ENCODE measurements at places on chromosomes 5 and 9.

DNA sequence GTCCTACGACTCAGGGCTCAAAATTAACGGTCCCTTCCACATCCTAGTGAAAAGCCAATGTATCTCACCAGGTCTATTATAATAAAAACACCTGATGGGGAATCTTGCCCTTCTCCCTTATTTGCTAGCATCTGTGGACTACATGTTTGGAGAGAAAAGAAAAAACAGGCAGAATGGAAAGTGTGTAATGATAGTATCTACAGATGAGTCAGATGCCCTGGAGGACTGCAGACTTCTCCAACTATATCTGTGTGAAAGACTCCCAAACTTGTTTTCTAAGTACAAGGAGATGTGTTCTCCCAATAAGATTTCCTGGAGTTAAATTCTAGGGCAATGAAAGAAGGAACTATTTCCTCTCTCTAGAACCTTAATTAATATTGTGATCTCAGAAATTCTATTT, 66.0 kb downstream of the FOXB2 start:
- peak; percentile 40 for DNase-seq

- DNase-seq = no peak
Measured at GRCh38 chr9:109963079-109963478, 183.1 kb downstream of the PALM2AKAP2 start.

DNA sequence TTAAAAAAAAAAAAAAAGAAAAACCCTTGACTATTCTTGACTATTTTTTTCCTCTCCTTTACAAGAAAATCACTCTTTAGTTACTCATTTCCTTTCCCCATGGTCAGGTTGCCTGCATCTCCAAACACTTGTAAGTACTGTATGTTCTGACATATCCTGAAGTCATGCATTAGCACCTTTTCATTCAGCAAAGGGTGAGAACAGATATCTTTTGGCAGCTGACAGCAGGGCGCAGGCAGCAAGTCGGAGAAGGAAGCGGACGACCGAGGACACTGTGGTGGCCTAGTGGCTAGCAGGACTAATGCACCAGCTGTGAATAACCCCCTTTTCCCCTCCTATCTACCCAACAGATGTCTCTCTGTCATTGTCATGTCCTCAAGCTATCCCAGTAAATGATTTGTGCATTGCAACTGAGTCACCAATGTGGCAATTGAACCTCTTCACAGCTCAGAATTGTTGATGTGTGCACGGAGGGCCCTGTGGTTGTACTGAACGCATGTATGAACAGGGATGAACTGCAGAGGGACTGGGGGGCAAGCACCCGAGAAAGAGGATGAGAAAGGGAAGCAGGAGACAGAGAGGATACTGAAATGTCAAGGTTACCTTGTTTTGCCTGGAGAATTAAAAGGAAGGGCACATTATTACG, 996.0 kb upstream of the ARRDC3 start:
- peak; percentile 61 for DNase-seq

DNA sequence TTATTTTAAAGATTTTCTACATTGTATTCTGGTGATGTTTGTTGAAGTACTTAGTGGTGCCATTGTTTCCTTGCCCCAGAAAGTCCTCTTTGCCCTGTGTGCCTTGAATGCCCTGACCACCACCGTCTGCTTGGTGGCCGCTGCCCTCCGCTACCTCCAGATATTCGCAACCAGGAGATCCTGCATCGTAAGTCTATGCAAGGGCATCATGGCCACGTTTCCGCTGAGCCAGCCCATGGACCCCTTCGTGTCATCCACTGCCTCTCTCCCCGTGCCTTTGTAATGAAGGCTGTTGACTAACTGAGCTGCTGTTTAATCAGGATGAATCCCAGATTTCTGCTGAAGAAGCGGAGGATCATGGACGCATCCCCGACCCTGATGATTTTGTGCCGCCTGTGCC, 52.3 kb downstream of the ENTREP1 start:
- no peak for DNase-seq

- peak; percentile 23 for DNase-seq
Measured at GRCh38 chr5:133251296-133252132, 199.7 kb downstream of the HSPA4 start.

- DNase-seq = no peak
Measured at GRCh38 chr9:93929231-93929630, 25.9 kb downstream of the BARX1 start.

DNA sequence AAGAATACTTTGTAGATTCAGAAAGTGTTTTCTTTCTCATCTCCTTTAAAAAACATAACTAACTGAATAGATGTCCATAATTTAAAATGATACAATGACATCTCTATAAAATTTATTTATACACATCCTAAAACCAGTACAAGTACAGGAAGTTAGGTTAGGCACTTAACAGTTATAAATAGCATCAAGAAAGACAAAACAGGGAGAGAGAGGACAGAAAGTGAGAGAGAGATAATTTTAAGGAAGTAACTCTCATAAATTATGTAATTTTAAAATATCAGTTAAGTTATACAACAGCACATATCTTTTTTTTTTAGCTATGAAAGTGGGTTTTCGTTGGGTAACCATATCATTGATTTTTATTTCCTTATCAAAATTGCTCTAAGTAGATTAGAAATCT, 1068.6 kb downstream of the TAF11L14 start:
- DNase-seq = no peak

GRCh38 chr5:33166522-33166921, 274.2 kb upstream of the TARS1 start:
- no peak for DNase-seq

- no peak for DNase-seq
Measured at GRCh38 chr5:43649256-43649655, 46.3 kb downstream of the NNT start.

DNA sequence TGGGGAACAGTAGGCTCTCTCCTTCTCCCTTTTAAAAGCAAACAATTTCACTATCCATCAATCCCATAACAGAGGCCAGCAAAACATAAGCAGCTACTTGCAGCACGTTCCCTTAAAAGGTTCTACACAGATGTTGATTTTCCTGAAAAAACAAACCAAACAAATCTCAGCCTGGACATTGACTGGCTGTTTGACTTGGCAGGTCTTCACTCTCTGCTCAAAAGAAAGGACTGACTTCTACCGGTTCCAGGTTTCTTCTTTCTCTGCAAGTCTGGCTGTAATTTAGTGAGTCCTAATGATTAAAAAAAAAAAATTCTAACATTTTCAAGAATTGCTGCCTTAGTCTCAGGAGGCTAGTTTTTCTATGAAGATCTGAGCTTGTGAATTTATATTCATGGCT, 203.1 kb upstream of the EFNA5 start:
- DNase-seq = no peak

GRCh38 chr5:27962198-27962597, 923.8 kb upstream of the CDH9 start:
- DNase-seq = peak; percentile 59

GRCh38 chr9:96136992-96137670, 164.8 kb downstream of the HSD17B3 start:
- DNase-seq = peak; percentile 11

DNA sequence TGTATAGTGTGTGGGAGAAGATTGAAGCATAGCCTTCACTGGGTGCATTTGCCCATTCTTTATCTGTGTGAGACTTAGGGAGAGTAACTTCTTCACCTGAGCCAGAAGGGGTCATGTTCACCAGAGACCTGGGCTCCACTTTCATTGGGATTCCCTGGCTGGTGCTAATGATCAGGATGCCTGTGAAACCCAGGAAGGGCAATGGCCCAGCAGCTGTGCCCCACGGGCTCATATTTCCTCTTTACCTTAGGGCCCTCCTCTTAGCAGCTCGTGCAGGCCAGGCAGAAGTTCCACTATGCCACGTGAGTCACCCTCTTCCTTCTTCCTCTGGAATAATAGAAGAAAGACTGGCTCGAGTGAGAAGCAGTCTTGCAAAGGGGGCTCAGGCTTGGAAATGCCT, 5.0 kb downstream of the PPARGC1B start:
- DNase-seq = peak; percentile 38

DNA sequence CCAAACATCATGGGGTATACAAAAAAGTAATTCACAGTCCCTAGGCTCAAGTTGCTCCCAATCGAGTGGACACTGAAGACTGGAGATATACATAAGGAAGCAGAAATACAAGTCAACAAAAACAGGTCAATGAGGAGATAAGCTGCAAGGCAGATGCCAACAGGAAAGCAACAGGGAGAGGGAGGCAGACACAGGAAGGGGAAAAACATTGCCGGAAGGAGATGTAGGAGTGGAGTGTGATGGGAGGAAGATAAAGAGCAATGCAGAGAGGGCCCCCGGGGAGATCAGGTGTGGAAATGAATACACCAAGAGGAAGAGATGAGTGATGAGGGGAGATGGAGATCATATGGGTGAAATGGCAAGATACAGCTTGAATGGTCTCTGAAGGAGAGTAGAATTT, 243.0 kb downstream of the RAB3C start:
- no peak for DNase-seq

DNA sequence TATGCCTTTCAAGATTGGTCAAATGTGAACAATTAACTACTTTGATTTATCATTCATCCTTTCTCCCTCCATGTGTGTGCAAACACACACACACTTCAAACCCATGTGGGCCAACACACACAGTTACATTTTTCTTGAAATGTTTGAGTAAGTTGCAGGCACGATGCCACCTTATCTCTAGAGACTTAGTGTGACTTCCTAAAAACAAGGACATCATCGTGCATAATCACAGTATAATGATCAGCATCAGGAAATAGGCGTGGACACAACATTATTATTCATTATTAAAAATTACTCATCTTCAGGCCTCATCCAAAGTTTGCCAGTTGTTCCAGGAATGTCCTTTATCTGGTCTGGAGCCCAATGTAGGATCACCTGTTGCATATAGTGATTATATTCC, 209.5 kb downstream of the GNA14 start:
- no peak for DNase-seq

- DNase-seq = no peak
Measured at GRCh38 chr5:107127878-107128277, 542.9 kb downstream of the EFNA5 start.

GRCh38 chr5:6868171-6868570, 154.9 kb downstream of the TENT4A start:
- no peak for DNase-seq

- DNase-seq = peak; percentile 91
Measured at GRCh38 chr9:114592356-114592755, 4.8 kb downstream of the ATP6V1G1 start.

GRCh38 chr5:173554989-173555705, 61.3 kb downstream of the BOD1 start:
- DNase-seq = no peak

- DNase-seq = peak; percentile 49
Measured at GRCh38 chr5:52988335-52989024, 672 bp upstream of the ITGA2 start.

DNA sequence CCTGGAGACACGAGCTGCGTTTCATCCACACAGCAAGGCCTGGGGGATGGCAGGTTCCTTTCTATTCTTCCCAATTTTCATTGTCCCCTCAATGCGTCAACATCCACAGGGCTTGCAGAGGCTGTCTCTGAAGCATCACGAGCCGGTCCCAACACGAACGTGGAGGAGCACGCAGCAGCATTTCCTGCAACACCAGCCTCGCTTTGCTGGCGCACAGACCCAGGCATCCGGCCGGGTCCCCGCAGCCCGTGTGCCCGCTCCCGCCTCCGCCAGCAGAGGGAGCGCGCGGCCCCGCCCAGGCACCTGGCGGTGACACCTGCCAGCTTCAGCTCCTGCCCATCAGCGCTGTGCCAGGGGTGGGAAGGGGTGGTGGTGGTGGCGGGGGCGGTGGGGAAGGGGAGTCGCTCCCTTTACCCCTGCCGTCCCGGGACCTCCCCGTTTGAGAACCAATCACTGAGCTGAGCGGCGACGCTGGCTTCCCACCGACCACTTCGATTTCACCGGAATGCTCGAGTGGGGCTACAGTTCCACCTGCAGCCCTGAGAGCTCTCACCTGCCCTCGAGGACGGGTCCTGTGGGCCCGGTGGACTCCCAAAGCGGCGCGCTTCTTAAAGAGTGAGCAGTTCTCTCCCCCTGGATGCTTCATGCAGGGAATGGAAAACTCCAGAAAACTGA, 464.5 kb downstream of the ICE1 start:
- no peak for DNase-seq

DNA sequence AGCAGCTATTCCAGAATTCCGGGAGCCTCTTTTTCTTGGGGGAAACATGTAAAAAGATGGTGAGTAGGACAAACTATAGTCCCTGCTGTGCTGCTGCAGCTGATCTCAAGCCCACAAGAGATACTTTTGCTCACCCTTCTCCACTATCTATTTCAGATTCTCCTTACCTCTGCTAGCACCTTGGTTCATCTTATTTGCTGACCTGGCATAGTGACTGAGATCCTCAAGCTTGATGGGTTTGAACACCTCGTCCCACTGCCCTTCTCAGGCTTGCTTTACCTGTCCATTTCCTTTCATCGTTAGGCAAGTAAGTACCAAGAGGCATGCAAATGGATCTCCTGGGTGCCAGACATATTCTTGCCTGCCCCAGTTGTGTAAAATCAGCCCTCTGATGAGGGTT, 338.4 kb upstream of the SMARCA2 start:
- DNase-seq = no peak

GRCh38 chr9:19511694-19512093, 102.9 kb downstream of the ACER2 start:
- no peak for DNase-seq

- no peak for DNase-seq
Measured at GRCh38 chr5:55227664-55228430, 732 bp upstream of the MCIDAS start.

- DNase-seq = no peak
Measured at GRCh38 chr9:128393145-128393775, 22.1 kb downstream of the URM1 start.

GRCh38 chr9:37364751-37365360, 57.6 kb upstream of the GRHPR start:
- DNase-seq = peak; percentile 12

DNA sequence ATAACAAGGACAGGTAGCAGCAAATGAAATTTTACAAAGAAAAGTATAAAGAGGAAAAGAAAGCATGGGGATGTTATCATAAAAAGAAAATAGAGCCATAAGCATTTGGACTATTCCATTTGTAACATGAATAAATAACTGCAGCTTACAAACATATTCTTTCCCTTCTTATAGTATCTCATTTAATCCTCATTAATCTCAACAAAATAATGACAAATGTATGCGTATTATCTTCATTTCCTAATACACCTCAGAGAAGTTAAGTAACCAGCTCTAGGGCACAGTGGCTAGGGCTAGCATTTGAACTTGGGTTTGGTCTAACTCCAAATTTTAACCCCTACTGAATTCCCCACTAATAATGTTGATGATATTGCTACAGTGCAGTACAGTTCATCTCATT, 175.5 kb upstream of the POU5F2 start:
- no peak for DNase-seq

Measured in bronchial epithelial cell (primary cell).